HT1080 (cell line): ENCODE measurements at places on chromosomes 7 and 10.

GRCh38 chr7:139035586-139036353 is at the start of gene ZC3HAV1L:
TSS of gene ZC3HAV1L (minus strand) at chr7:139036042. CDS start at chr7:139036017, 25 bp downstream.
- DNase-seq, result peak; percentile 37

GRCh38 chr10:106565546-106565945 is 599.0 kb downstream of the SORCS1 start:
- peak; percentile 30 for DNase-seq

DNA sequence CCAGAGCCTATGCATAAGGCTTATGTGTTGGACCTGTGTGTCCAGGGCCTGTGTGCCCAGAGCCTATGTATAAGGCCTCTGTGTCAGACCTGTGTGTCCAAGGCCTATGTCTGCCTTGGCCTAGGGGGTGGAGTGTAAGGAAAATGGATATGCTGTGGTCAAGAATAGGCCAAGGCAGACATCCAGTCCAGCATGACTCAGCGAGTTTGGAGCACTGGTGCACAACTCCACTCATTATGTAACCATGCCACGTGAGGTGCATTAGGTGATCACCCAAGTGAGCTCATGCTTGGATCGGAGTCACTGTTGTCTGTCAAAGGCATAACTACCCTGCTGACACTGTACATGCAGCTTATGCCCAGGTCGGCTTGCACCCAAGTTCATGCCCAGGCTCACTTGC is 238.9 kb downstream of the CACNA2D1 start:
- peak; percentile 83 for DNase-seq

GRCh38 chr7:71864130-71864529 is 548.0 kb downstream of the CALN1 start:
- DNase-seq, result no peak

- DNase-seq, result no peak
Measured at GRCh38 chr10:97923057-97923456, 73.4 kb downstream of the GOLGA7B start.

DNA sequence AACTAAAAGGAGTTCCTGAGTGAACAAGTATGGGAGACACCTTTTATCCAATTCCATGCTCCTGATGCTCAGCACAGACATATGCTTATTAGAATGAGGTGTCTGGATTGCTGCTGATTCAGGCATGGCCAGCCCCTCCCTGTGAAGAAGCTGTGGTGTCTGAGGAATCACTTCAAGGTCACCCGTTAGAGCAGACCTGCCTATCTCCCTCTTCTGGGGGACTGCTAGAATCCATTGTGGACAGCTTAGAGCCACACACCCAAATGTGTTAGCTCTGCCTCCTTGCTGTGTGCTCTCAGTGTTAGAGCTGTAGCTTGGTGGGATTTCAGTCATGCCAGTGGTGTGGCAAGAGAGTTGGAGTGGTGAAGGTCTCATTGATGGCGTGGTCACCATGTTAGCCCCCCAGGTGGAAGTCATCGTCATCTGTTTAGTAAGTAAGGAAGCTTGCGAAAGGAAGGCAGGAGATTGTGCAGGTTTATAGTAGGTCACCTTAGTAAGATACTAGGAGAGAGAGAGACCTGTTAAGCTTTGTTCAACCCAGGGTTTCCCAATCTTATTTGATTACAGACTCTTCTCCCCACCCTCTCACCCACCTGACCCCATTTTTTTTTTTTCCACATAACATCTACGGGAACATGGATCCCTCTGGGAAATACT is 12.8 kb downstream of the PRXL2A start:
- no peak for DNase-seq

DNA sequence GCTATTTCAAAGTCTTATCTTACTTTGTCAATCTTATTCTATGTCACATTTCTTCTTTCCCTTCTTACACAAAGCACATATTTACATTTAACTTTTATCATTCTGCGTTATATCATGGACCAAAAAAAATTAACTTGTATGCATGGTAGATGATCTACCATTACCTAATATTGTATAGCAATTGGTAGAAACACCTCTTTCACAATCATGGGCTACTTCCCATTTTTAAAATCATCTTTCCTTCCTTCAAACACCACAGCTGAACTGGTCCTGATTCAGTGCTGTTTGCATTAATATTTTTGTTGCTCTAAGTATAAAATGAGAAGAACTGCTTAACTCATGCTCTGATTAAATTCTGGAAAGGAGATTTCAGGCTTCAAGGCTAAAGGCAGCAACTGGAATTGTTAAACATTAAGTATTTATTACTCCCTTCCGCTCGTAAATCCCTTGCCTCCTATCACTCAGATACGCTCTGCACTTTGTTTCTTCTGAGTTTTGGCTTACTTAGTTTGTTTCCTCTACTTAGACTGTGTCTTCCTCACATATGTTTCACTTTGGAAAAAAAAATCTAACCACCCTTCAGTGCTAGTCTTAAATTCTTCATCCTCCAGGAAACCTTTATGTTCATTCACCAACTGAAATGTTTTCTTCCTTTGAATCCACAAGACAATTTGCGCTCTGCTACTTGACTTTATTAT is 901.4 kb downstream of the PCDH15 start:
- DNase-seq, result no peak

DNA sequence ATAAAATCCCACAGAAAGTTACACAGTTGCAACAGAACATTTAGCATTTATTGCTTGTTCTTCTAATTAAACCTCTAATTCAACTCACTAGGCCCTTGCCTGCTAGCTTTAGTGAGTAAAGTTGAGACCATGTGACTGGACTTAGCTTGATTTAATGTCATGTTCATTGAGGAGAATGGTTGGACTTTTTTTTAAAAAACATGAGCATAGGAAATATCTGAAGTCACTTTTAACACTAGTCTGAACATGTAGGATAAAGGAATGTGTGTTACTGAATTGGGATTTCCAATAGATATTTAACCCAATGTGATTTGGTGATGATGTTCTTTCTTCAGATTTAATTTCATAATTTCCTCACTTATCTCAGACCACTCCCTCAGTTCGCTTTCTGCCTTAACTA is 24.6 kb upstream of the GLCCI1 start:
- DNase-seq, result no peak

GRCh38 chr10:75293446-75293820 is 57.7 kb upstream of the COMTD1 start:
- DNase-seq, result no peak

GRCh38 chr7:925601-926000 is 28.9 kb downstream of the ADAP1 start:
- no peak for DNase-seq

- peak; percentile 76 for DNase-seq
Measured at GRCh38 chr7:105664816-105665525, 83.7 kb upstream of the EFCAB10 start.

- no peak for DNase-seq
Measured at GRCh38 chr10:31704195-31704594, 224.4 kb downstream of the ARHGAP12 start.

- no peak for DNase-seq
Measured at GRCh38 chr7:87111877-87112276, 40.4 kb upstream of the DMTF1 start.

GRCh38 chr10:66958466-66958865 is 32.6 kb downstream of the LRRTM3 start:
- DNase-seq, result no peak

DNA sequence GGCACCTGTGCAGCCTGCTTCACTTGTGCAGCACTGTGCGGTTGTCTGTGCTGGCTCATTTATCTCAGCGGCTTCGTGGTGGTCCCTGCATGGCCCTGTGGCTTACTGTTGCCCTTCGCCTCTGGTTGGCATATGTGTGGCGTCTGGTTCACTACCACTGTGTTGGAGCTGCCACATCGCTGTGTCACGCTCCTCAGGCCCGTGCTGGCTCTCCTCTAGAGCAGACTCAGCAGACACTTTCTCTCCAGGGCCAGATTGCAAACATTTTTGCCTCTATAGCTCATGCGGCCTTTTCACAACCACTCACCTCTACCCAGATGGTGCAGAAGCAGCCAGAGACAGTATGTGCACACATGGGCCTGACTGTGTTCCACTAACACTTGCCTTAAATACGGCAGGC is 37.9 kb downstream of the PPP2R2D start:
- no peak for DNase-seq

GRCh38 chr7:836429-836828 is 4.2 kb downstream of the SUN1 start:
- DNase-seq, result peak; percentile 53

GRCh38 chr7:139118234-139118804 is 8.8 kb upstream of the ZC3HAV1 start:
- peak; percentile 79 for DNase-seq

- no peak for DNase-seq
Measured at GRCh38 chr7:21603972-21604749, 61.3 kb downstream of the DNAH11 start.

GRCh38 chr7:103532955-103533354 is 86.9 kb upstream of the SLC26A5 start:
- DNase-seq, result no peak

DNA sequence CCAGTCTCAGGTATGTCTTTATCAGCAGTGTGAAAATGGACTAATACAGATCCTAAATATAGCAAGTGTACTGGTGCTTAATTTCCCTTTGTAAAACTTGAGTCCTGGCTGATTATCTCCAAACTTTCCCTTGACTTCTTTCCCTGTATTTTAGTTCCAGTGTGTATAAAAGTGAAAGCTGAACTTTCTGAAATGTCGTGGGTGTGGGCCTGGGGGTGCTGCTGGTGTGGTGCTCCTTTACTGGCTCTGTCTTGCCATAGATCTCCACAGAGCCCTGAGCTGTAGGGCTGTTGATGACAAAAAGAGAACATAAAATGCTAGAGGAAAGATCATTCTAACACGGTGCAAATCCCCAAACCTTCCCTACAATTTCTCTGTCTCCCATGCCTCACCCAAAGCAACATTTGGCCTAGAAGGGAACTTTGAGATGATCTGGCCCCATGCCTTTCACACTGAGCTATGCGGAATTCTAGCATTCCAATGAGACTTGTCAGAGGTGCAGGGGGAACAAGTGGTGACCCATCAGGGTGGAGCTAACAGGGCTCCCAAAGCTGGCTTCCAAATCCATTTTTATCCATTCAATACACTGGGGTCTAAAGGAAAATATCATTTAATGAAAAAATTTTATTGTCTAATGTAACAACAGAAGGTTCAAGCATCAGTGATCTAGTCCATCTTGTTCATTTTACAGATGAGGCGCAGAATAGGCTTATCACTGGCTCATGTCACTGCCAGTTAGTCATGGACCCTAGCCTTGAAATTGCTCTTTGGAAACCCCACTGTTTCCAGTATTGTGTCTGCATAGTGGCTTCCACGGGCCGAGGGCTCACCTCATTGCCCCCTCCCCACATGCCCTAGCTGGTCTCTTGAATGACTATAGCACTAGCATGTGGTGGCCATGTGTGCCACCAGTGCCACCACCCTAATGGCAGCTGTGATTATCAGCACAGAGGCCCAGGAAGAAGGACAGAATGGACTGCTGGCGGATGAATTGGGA is 1000.9 kb downstream of the LRMDA start:
- DNase-seq, result peak; percentile 68

GRCh38 chr10:131775433-131775832 is 125.4 kb upstream of the PPP2R2D start:
- DNase-seq, result no peak

- no peak for DNase-seq
Measured at GRCh38 chr7:92622030-92622429, 31.8 kb upstream of the FAM133B start.

DNA sequence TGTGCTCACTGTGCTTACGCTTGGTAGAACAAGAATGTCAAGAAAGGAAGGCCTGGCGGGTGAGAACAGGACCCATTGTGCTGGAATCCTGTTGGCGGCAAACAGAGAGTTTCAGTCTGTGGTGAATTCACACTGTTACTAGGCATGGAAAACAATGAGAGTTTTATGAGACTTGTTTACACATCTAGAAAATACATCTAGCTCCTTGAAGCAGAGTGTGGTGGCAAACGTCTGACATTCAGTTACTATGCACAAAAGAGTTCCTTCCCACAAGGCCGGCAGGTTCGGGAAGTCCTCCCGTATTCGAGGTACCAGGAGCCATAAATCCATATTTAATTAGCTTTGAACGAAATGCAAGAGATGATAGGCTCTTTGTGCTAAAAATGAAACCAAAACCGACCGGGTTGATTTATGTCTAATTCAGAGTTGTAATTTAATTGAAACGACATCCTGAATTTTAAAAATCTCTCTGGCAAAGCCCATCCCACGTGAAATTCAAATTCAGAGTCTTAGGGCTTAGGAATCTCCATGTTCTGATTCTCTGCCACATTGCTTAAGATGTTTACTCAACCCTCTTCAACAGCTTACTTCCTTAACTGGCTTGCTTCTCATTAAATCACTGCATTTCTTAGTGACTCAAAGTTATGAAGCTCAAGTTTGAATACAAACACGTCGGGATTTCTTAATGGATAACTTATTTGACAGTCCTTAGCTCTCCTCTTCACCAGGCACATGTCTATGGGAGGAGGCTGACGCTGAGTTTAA is 299.9 kb upstream of the PITRM1 start:
- DNase-seq, result no peak

GRCh38 chr10:79431891-79432831 is 13.3 kb downstream of the ZCCHC24 start:
- no peak for DNase-seq

DNA sequence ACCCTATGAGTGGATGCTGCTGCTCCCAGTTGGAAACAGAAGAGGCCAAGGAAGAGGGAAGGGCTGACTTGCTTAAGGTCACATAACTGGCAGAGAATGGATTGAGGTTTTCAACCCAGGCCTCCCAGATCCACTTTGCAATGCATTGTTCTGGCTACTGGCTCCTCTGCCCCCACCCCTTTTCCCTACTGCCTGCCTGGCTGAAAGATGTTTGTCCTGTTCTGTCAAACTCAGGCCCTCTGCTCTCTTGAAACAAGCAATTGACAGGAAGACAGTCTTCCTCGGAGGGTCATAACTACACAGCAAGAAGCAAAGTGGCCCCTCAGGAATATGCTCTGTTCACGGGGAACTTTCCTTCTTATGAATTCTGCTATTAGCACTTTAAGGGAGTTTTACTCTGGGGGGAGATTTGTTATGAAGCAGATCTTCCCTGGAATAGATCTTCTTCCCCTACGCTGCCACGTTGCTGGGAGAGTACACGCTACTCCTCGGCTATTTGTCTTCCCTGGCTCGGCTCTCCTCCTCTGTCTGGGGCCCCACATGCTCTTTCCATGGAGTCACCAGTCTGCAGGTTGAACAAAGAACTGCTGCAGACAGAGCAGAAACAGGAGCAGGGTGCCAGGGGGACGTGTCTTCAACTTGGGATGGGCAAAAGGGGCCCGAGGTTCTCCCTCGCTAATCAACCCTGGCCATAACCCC is 436.1 kb downstream of the TYW1 start:
- DNase-seq, result no peak

- peak; percentile 9 for DNase-seq
Measured at GRCh38 chr7:87058744-87059524, 520 bp downstream of the ELAPOR2 start.

DNA sequence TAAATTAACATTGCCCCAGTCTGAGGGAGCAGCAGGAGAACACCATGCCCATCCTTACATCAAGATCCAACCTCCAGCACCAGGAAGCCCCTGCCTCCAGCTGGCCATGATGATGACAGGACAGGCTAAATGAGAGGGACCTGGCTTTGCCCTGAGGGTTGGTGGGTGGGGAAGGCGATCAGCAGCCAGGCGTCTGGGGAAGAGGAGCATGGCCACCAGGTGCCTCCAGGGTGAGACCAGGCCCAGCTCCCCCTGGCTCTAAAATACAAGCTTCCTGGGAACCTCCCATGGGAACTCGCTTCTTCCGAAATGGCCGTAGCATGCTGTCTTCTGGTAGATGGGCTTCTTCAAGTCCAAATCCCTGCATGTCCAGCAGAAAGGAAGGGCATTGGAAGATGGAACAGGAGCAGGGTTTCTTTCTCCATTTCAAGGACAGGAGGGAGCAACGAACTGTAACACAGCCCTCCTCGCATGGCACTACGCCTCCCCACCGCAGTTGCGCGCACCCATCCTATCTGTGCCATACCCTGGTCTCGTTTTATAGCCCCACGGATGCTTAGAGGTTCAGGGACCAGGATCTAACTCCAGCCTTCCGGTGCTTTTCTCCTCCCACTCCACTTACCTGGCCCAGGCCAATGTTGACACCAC is 15.8 kb downstream of the MAT1A start:
- DNase-seq, result no peak
